Mucosa of descending colon (tissue), 3 donors: ENCODE measurements at places on chromosomes 12 and 14. TPM values are rescaled to one million over a fixed set of nuclear protein-coding genes. Genes with fewer than 3 reads are reported as not detected.

NPFF gene
- not detected for total RNA-seq

- DNase-seq = peak; percentile 35
Observed at GRCh38 chr12:125983094-125983783, 918.0 kb downstream of the AACS start.

EML5 gene
- total RNA-seq = 1.3 TPM

LALBA gene
- total RNA-seq = not detected

DNA sequence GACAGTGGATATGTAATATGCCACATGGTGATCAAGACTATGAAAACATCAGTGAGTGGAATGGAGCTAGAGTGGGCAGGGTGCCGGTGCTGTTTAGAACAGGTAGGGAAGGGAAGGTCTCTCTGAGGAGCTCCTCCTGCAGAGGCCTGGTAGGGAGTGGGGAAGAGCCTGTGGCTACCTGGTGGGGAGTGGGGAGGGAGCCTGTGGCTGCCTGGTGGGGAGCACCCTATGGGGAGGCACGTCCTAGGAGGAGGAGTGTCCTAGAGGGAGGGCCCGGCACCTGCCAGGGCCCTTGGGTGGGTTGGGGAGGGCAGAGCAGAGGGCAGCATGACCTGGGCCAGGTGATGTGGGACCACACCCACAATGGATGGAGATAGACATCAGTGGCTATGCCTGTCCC is 122.6 kb downstream of the ADGRD1 start:
- DNase-seq = no peak
